ENCODE measurements at places on chromosomes 4 and X.

DNA sequence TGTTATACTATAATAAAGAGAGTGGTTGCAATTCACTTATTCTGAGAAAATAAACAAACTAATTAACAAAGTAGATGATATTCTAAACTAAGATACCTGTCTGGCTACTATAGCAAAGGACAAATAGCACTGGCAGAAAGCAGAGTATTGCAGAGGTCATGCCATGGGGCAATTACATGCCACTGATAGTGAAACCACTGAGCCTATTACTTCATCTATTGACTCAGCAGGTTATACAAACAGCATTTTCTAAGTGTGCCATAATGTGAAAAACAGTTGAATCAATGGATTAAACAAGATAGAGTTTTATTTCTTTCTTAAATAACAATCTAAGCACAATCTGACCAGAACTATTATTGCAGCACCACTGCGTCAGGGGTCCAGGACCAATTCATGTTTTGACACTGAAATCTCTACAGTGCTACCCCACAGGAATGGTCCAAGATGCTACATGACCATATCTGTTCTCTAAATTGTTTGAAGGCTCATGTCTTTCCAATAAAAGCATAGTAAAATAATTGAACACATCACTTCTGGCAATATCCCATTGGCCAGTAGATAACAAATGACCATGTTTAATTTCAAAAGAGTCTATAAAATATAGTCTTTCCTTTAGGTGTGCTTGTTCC lies 389.5 kb upstream of the GRID2 start:
- no peak for DNase-seq

GRCh38 chr4:73772363-73772762 lies 32.0 kb downstream of the CXCL8 start:
- DNase-seq, result no peak

GRCh38 chrX:31168551-31168950 lies 96.7 kb upstream of the FTHL17 start:
- DNase-seq, result no peak

DNA sequence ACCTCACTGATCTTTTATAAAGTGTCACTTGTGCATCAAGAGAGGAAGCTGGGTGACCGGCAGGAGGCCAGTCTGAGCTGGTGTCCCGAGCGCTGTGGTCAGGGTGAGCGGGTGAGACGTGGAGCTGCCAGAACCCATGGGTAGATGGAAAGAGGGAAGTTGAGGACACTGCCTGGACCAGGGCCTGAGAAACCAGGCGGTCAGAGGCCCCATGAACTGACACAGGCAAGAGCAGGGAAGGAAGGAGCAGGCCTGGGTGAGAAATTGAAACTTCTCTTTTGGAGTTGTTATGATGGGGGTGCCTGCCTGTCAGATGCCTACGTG lies 192.6 kb downstream of the AFAP1 start:
- DNase-seq, result no peak

DNA sequence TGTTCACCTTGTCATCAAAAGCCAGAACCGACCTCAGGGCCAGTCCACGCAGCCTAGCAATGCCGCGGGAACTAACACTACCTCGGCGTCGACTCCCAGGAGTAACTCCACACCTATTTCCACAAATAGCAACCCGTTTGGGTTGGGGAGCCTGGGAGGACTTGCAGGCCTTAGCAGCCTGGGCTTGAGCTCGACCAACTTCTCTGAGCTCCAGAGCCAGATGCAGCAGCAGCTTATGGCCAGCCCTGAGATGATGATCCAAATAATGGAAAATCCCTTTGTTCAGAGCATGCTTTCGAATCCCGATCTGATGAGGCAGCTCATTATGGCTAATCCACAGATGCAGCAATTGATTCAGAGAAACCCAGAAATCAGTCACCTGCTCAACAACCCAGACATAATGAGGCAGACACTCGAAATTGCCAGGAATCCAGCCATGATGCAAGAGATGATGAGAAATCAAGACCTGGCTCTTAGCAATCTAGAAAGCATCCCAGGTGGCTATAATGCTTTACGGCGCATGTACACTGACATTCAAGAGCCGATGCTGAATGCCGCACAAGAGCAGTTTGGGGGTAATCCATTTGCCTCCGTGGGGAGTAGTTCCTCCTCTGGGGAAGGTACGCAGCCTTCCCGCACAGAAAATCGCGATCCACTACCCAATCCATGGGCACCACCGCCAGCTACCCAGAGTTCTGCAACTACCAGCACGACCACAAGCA lies 898 bp downstream of the UBQLN2 start:
- DNase-seq, result peak; percentile 21

DNA sequence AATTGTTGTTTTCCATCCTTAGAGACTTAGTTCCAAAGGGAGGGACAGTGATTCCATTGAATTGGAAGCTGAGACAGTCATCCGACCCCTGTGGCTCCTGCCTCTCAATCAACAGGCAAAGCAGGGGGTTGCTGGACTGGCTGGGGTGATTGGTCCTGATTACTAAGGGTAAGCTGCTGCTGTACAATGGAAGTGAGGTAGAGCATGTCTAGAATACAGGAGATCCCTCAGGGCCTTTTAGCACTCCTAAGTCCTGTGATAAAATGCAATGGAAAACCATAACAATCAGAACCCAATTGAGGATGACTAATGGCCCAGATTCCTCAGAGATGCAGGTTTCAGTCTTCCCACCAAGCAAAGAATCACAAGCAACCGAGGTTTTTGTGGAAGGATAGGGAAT lies 127.6 kb downstream of the AASDH start:
- no peak for DNase-seq

Data from WERI-Rb-1 (cell line).